Hematopoietic multipotent progenitor cell treated with erythropoietin and hydrocortisone succinate and interleukin-3 and kit ligand, for 8 days (in vitro differentiated cells): ENCODE measurements at places on chromosomes 1 and 21.

GRCh38 chr1:177032434-177032833 is 132.1 kb downstream of the ASTN1 start:
- no peak for DNase-seq

GRCh38 chr1:44822981-44823451 is 14.7 kb downstream of the BTBD19 start:
- no peak for DNase-seq

DNA sequence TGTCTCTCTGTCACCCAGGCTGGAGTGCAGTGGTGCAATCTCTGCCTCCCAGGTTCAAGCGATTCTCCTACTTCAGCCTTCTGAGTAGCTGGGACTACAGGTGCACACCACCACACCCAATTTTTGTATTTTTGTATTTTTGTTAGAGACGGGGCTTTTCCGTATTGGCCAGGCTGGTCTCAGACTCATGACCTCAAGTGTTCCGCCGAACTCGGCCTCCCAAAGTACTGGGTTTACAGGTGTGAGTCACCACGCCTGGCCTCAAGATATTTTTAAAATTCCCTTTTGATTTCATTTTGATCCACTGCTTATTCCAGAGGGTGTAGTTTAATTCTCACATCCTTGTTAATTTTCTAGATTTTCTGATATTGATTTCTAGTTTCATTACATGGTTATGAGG is 3.8 kb downstream of the IFI44L start:
- DNase-seq, result no peak

GRCh38 chr1:190759807-190760206 is 282.1 kb upstream of the BRINP3 start:
- DNase-seq, result peak; percentile 50

- DNase-seq, result peak; percentile 21
Observed at GRCh38 chr1:217482356-217483102, 148.4 kb downstream of the GPATCH2 start.

- no peak for DNase-seq
Observed at GRCh38 chr1:1360506-1361169, 2.3 kb upstream of the MXRA8 start.

- DNase-seq, result no peak
Observed at GRCh38 chr1:97691325-97691724, 229.5 kb downstream of the DPYD start.

- DNase-seq, result no peak
Observed at GRCh38 chr1:59198564-59198963, 98.3 kb upstream of the FGGY start.
